ENCODE measurements at places on chromosomes 4 and X.

- no peak for DNase-seq
Observed at GRCh38 chr4:4986841-4987240, 32.4 kb downstream of the CYTL1 start.

DNA sequence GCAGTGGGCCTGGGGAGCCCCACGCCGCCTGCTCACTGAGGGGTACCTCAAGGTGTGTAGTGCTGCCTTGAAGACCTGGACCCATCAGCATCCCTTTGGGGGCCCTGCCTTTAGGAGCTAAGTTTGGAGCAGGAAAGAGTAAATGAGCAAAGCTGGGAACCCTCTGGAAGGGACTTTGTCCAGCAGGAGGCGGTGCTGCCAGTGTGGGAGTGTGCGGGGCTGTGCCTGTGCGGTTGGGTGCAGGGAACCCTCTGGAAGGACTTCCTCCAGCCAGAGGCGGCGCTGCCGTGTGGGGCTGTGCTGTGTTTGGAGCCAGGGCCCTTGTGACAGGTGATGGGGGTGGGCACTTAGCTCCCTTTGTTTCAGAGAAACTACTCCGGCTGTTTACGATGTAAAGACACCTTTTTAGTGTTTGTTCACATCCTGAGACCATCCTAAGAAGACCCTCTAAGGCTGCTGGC, 25.8 kb downstream of the RGS12 start:
- DNase-seq = no peak

DNA sequence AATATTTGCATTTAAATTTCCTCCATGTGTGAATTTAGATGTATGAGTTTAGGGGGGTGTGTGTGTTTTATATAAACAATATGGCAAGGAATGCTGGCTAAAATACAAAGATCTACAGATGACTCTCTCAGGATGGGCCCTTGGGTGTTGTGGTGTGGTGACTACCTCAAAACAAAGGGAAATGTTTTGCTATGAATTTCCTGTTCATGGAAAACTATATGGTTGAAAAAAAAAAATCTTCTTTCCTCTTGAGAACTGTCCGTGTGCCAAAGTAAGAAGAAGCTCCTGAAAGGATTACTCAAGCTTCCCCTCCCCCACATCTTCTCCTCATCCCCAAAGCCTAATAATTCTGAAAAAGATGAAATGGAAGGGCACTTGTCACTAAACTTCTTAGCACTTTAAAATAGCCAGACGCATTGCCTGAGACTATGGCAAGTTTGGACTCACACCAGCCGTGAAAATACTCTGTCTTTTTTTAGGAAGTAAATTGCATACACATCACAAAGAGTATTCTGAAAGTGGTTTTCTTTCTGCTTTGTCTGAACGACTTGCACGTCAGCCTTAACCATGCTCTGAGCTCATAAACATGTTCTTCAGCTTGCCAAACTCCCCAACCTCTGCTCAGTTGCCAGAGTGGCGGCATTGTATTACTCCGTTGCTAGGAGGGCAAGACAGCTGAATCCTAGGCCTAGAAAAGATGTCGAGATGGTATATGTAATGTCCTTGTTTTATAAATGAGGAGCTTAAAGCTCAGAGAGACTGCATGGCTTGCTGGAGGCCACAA, 250.4 kb upstream of the JADE1 start:
- no peak for DNase-seq

- no peak for DNase-seq
Observed at GRCh38 chr4:140296335-140297220, 76.9 kb upstream of the SCOC start.

DNA sequence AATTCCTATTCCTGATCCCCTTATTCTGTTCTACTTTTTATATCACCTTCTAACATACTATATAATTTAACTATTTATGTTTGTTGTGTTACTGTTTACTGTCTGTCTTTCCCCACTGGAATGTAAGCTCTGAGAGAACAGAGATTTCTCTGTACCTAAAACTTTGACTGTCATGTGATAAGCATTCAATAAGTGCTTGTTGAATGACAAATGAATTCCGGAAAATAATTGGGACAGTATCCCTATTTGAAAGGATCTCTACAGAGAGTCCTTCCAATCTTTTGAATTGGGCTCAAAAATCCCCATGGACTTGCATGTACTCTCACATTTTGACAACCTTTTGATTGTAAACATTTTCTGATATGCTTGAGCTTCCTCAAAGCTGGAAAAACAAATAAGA, 1.6 kb upstream of the MMGT1 start:
- DNase-seq = no peak

GRCh38 chr4:47744843-47745382, 93.0 kb downstream of the CORIN start:
- DNase-seq = no peak

DNA sequence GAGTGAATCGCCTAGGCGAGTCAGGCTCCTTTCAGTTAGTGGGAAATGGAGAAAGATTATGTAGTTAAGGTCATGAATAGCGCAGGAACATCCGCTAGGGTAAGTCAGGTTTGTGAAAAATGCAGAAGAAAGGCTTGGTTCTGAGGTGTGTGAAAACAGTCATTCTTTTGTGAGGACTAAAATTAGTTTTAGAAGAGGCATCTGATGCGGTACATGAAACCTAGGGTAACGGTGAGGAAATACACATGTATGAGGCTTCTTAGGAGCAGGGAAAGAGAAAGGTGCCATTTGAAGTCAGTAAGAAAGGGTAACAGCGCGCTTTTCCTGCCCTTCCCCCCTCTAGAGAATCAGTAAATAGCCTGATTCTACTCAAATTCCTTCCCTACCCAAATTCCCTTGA, 570 bp upstream of the RNF128 start:
- no peak for DNase-seq

DNA sequence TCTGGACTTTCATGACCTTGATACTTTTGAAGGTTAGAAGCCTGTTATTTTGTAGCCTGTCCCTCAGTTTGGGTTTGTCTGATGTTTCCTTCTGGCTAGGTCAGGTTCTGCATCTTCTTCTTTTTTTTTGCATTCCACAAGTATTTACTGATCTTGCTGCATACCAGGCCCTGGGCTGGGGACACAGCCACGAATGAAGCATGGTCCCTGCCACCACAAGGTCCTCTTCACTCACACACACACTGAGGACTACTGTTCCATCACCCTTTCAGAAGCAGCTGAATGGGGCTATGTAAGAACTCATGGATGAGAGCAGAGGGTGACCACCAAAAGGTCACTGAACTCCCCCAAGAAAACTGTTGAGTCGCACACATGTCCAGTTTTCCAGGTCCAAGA, 39.2 kb downstream of the USP11 start:
- no peak for DNase-seq

GRCh38 chr4:38489011-38489861, 174.8 kb upstream of the KLF3 start:
- DNase-seq = no peak

DNA sequence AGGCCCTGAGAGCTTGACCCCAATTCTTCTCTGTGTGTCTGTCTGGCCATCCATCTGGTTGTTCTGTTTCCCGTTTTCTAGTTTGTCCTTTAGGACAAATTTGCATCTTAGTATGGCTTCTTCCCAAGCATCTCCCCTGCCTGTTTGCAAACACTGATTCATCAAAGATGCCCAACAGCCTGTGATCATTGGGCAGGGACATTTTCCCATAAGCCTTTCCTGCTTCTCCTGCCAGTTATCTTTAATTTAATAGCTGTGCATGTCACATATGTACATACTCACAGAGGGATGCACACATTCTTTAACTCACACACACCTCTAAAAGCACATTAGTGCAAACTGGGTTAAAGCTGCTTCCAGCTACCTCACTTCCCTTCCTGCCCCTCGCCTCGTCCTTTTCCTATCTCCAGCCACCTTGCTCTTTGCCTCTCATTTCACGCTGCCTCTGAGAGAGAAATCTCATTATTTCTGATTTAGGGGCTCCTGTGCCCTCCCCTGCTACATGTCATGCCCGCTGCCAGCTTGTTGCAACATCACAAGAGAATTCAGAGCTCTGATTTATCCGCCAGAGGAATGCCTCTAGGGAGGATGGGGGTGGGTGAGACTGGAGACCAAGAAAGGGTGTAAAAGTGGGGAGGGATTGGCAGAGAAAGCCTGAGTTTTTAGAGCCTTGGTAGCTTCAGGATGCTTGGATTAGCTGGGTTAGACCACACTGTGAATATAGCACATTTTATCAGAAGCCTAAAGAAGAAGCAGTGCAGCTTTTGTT, 100.6 kb downstream of the NHS start:
- no peak for DNase-seq

- DNase-seq = no peak
Observed at GRCh38 chr4:113881256-113881655, 98.2 kb downstream of the ARSJ start.

DNA sequence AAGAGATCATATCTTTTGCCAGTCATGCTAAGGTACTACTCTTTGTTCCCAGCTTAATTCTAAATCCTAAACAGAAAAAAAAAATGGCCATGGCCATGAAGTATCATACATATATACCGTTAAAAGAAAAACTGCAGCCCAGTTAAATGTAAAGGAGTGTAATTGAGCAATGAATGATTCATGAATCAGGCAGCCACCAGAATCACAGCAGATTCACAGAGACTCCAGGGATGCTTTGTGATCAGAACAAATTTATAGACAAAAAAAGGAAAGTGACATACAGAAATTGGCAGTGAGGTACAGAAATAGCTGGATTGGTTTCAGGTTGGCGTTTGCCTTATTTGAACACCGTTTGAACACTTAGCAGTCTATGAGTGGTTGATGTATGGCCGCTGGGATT, 42.1 kb upstream of the PDGFC start:
- no peak for DNase-seq

DNA sequence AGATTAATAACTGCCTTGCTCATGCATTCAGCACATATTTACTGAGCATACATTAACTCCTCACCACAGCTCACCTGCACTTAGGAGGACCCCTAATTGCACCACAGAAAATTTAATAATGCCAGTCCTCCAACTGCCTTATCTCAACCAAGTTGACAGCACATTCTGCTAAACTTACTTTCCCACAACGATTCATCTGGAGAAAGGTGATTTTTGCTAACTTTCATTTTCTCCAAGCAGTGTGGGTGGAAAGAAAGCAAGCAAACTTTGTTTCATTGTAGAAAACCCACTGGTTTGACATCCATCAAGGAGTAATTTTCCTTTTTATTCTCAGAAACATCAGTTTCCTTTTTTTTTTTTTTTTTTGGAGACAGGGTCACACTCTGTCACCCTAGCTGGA, 49.1 kb downstream of the RASGEF1B start:
- no peak for DNase-seq

GRCh38 chrX:45811326-45811725, 610.6 kb upstream of the DIPK2B start:
- no peak for DNase-seq

DNA sequence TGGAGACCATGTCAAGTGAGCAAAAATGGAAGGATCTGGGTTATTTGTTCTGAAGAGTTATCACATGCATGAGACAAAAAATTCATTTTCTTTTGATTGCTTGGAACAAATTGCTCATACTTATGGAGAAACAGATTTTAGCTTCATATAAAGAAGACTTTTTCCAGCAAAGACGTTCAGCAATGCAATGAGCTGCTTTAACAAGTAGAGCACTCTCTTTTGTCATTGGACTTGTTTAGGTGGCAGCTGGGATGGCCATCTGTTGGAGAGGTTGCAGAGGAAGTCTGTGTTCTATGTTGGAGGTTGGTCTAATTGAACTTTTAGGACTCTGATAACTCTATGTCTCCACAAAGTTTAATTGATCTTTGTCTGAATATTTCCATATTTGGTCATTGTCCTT, 19.9 kb upstream of the CEP135 start:
- no peak for DNase-seq

GRCh38 chr4:81722290-81722851, 250.7 kb upstream of the RASGEF1B start:
- no peak for DNase-seq

GRCh38 chr4:3276986-3277385, 15.8 kb upstream of the RGS12 start:
- DNase-seq = no peak

- DNase-seq = no peak
Observed at GRCh38 chrX:37787423-37787869, 7.6 kb downstream of the CYBB start.

DNA sequence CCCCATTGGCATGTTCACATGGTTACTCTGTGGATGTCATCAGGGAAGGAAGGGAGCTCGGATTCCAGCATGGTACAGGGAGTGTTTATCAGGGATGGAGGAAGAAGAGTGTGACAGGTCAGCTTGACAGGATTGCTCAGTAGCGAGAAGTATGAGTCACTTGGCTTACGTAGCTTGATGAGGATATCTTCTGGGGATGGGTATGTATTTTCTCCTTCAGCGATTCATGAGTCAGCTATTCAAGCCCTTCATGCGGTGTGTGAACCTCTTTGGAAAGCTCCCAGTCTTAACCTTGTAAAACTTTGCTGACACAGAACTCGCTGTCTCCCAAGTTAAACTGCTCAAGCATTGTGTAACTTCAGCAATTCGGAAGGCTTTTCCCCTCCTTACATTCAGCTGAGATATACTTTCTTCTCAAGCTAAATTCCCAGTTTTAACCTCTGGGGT, 275.4 kb downstream of the ARHGAP10 start:
- DNase-seq = no peak

DNA sequence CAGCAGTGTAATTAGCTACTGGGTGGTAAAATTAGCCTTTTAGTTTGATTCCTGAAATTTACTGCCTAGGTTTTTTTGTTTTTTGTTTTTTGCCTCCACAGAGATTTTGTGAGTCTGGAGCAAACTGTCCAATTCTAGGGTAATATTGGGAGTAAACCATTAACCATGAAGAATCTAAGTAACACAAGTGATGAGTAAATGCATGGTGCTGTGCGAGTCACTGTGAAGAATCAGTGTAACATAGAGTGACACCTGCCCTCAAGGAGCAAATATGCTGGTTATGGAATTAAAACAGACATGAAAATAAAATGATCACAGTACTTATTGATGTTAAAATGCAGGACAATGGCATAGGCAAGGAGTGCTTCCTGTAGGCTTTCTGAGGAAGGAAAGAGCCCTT, 60.1 kb downstream of the LRP2BP start:
- DNase-seq = no peak

DNA sequence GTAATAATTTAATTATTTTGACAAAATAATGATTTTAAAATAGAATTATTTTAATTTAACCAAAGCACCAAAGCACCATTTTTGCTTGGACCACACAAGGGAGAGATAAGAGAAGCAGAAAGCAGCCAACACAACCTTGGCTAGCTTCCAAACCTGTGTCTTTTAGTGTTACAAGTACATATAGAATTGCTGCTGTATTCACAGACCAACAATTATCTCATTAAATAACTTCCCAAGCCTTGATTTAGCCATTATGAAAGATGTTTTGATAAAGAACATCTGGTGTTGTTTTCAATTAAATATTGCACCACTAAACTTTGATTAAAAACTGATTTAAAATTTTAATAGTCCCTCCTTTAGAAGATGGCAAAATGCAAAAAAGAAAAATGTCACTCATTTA, 14.0 kb upstream of the IGFBP7 start:
- DNase-seq = no peak
